ENCODE measurements at places on chromosomes 2 and 18. TPM values are rescaled to one million over a fixed set of nuclear protein-coding genes. Genes with fewer than 3 reads are reported as not detected.

GRCh38 chr2:72859831-72860262, 27.4 kb upstream of the SPR start:
- DNase-seq, result peak; percentile 75

The PDK1 gene
- 34.0 TPM for total RNA-seq

GRCh38 chr2:143513081-143513480, 383.9 kb downstream of the ARHGAP15 start:
- DNase-seq, result peak; percentile 25

The ALMS1 gene
- 6.6 TPM for total RNA-seq

DNA sequence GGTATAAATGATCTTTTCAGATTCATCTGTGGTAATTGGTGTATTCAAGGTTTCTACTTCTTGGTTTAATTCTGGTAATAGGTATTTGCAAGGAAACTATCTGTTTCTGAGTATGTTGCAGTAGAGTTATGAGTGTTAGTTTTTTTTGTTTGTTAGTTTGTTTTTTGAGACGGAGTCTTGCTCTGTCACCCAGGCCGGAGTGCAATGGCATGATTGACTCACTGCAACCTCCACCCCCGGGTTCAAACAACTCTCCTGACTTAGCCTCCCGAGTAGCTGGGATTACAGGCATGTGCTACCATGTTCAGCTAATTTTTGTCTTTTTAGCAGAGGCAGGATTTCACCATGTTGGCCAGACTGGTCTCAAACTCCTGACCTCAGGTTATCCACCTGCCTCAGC, 60.9 kb upstream of the IL1R2 start:
- DNase-seq, result no peak

The ACMSD gene
- 0.33 TPM for total RNA-seq

The POTEC gene
- not detected for total RNA-seq

DNA sequence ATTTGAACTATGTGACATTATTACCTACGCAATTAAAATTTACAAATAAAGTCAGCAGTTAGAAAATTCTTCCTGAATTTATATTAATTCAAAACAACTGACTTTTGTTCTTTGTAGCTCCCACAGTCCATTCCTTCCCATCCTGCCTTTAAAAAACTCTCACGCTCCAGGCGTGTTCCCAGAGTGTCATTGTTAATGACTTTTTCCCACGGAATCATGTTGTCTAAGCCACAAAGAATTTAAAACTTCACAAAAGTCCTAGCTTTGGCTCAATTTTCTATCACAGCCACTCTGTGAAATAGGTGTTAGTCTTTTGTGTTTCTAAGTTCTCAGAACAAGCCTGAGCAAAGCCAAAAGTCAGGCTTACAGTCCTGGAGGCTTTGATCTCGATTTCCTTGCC, 26.5 kb downstream of the SLC1A4 start:
- no peak for DNase-seq

GRCh38 chr2:216485237-216485636, 13.4 kb upstream of the RPL37A start:
- no peak for DNase-seq

- DNase-seq, result peak; percentile 70
Observed at GRCh38 chr18:59620381-59620780, 76.8 kb downstream of the CCBE1 start.

- DNase-seq, result no peak
Observed at GRCh38 chr2:139271149-139271548, 491.0 kb upstream of the NXPH2 start.

DNA sequence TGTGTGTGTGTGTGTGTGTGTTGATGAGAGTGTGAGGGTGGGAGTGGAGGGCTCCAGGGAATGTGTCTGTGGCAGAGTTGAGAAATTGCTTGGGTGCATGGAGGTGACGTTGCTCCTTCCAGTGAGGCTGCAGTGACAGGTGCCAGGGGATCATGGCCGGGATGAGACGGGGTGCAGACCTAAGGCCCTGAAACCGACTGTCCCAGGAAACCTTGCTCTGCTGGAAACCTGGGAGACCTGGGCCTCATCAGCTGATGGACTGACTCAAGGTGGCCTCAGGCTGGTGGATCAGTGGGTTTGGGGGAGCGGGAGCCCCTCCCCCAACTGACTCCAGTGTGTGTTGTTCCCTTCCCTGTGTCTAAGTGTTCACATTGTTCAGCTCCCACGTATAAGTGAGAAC, 56.6 kb downstream of the INHBB start:
- no peak for DNase-seq

- peak; percentile 54 for DNase-seq
Observed at GRCh38 chr2:19675856-19676460, 225.8 kb downstream of the TTC32 start.

DNA sequence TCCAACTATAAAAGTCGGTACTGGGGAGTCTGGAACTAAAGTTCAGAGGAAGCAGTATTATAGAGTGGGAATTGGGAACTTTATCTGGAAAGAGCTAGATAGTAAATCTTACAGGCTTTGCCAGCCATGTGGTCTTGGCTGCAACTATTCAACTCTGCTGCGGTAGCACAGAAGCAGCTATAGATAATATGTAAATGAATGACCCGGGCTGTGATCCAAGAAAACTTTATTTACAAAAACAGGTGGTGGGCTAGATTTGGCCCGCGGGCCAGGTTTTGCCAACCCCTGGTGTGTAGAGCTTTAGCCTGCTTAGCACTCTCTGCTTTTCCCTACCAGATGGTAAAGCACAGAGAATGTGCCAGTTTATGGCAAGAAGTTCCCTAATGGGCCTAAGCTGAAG, 70.8 kb downstream of the TNP1 start:
- no peak for DNase-seq

The PPP4R3B gene
- 66.8 TPM for total RNA-seq

DNA sequence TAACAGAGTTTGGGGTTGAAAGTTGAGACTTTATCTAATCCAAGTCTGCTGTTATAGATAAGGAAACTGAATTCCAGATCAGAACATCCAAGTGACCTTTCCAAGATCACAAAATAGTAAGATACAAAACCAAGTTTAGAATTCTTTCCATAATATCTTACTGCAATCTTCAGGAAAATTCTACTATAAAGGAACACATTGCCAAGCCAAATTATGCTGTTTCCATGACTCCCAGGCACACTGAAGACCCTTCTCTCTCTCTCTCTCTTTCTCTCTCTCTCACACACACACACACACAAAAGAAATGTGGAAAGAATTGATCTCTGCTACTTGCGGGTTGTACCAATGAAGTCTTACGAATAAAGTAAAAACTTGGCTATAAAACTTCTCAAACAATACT, 398.4 kb downstream of the METTL4 start:
- DNase-seq, result no peak

GRCh38 chr2:190355968-190356644, 12.7 kb downstream of the INPP1 start:
- peak; percentile 78 for DNase-seq

The SGPP2 gene
- 3.6 TPM for total RNA-seq

DNA sequence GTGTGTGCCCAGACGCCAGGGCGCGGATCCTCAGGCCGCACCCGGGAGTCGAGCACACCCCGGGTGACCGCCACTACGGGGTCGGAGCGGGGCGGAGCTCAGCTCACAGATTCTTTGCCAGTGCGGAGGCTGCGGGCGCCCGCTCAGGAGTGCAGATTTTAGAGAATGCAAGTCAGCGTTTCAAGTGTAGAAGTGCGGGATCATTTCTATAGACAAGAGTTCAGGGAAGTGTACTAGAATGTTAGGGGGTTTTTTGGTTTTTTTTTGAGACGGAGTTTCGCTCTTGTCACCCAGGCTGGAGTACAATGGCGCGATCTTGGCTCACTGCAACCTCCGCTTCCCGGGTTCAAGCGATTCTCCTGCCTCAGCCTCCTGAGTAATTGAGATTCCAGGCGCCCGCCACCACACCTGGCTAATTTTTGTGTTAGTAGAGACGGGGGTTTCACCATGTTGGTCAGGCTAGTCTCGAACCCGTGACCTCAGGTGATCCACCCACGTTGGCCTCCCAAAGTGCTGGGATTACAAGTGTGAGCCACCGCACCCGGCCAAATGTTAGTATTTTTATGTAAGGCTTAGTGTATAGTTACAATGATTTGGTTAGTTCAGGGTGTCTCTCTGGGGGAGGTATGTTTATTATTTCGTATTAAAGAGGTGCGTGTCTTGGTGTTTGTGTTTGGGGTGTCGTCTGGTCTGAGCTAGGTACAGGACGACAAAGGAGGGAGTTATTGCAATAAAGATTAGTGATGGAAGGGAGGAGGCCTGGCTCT, 619 bp upstream of the FAM168B start:
- DNase-seq, result no peak

DNA sequence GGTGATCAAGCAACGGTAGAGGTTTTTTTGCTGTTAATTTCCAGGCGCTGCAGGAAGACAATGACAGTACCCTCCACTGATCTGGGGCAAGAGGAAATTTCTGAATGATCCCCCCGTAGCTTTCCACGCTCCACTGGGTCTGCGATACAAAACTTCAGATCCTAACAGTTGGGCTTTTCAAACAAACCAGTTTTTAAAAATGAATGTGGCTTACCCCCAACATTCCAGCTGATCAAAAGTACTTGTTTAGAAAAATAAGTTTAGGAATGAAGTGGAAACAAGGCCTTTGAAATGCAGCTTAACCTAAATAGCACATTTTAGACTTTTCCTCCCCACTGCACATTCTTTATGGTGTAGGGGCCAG, 5.7 kb downstream of the ZFP36L2 start:
- no peak for DNase-seq

DNA sequence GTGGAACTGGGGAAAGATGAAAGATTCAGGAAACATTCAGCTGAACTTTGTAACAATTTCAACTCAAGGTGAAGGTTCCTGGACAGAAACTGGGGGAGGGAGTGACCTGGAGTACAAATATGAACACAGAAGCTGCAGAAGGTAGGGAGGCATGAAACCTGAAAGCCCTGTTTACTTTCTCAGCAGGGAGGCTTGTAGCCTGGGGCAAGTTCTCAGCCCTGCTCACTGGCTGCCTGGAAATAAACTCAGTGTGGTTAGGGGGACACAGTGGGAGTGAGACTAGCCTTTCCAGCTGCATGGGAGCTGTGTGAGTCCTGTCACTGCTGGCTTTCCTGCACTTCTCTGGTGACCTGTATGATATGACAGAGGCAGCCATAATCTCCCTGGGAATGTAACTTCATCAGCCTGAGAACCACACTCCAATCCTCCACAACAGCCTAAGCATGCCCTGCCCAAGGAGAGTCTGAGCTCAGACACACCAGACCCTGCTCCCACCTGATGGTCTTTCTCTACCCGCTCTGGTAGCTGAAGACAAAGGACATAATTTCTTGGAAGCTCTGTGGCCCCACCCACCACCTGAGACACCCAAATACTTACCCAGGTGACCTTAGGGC, 77.0 kb downstream of the ZSWIM2 start:
- DNase-seq, result peak; percentile 62

- no peak for DNase-seq
Observed at GRCh38 chr2:30237239-30237965, 6.1 kb downstream of the LBH start.

DNA sequence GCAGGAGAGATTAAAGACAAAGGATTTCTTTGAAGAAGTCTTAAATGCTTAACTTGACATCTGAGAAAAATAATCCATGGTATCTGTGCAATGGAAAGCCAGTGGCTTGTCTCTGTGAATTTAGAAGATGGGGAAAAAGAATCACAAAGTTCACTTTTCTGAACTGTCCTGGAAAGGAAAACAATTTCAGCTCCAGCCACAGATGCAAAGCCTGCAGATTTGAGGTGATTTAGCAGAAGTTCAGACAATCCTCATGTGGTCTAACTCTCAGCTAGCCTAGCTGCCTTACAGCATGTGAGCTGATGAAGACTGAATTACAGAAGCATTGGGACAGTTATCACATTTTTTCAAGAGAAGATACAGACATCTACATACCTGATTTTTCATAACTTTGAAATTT, 126.7 kb upstream of the ITGB6 start:
- DNase-seq, result no peak

GRCh38 chr2:154599189-154599588, 99.3 kb upstream of the KCNJ3 start:
- no peak for DNase-seq

The IL36B gene
- not detected for total RNA-seq

DNA sequence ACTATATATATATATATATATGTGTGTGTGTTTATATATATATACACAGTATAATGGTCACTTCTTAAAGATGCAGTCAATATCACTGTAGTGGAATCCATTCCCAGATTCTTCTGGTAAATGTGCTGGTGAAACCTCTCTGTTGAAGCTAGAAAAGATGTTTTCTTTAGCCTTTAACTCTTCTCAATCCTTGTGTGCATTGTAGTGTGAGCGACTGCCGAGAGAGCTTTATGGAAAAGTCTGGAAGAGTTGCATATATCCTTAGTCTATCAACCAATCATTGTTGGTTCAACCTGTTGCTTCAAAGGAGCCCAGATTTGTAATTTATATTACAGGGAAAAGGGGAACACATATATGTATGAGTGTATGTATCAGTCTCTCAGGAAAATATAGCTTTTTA, 27.7 kb downstream of the SLC66A3 start:
- DNase-seq, result no peak

The HAAO gene
- 0.67 TPM for total RNA-seq

The GALNT13 gene
- not detected for total RNA-seq

DNA sequence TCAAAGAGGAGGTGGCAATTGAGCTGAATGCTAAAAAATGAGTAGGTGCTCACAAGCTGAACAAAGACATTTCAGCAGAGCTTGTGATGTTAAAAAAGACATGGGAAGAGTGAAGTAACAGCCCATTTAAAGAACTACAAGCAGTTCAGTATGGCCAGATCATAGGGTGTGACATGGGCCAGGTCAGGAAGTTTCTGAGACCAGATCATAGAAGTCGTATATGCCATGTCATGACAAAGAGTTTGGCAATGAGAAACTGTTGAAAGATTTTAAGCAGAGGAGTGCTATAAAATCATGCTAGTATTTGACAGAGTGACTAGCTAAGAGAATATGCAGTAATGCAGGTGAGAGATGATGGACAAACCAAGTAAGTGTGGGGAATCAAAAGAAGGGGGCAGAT, 7.3 kb upstream of the PELI1 start:
- no peak for DNase-seq

GRCh38 chr2:215671691-215672090, 235.8 kb upstream of the FN1 start:
- DNase-seq, result no peak

- no peak for DNase-seq
Observed at GRCh38 chr2:178419123-178419522, 31.9 kb downstream of the PRKRA start.

- DNase-seq, result no peak
Observed at GRCh38 chr2:190182071-190182524, 119.6 kb upstream of the MSTN start.

- no peak for DNase-seq
Observed at GRCh38 chr18:24500766-24501165, 40.3 kb downstream of the HRH4 start.

DNA sequence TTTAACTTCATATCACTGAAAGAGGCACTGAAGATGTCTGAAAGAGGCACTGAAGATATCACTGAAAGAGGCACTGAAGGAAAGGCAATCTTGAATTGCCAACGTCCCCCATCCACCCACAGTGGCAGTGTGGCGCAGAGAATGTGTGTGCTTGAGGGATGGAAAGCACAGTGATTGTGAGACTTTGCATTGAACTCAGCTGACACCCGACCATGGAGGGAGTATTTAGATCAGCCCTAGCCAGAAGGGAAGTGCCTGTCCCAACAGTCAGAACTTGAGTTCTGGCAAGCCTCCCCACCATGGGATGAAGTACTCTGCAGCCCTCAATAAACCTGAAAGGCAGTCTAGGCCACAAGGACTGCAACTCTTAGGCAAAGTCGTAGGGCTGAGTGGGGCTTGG, 33.8 kb downstream of the MAP4K3 start:
- DNase-seq, result no peak

The RGPD4 gene
- under 0.01 TPM for total RNA-seq
